ENCODE measurements at places on chromosomes 11 and 22.

DNA sequence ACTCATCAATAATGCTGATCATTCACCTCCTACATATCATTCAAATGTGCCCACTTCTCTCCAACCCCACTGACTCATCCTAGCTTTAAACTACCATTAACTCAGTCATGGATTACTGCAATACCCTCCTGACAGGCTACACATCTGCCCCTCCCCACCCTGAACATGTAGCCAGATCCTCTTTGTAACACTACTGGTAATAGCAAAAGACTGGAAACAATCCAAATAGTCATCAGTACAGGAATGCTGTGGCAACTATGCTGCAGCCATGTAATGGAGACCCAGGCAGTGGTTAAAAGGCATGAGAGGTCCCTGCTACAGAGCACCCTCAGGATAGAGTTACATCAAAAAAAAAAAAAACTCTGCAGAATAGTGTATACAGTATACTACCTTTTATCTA, 16.6 kb downstream of the SLC43A3 start:
- no peak for DNase-seq

DNA sequence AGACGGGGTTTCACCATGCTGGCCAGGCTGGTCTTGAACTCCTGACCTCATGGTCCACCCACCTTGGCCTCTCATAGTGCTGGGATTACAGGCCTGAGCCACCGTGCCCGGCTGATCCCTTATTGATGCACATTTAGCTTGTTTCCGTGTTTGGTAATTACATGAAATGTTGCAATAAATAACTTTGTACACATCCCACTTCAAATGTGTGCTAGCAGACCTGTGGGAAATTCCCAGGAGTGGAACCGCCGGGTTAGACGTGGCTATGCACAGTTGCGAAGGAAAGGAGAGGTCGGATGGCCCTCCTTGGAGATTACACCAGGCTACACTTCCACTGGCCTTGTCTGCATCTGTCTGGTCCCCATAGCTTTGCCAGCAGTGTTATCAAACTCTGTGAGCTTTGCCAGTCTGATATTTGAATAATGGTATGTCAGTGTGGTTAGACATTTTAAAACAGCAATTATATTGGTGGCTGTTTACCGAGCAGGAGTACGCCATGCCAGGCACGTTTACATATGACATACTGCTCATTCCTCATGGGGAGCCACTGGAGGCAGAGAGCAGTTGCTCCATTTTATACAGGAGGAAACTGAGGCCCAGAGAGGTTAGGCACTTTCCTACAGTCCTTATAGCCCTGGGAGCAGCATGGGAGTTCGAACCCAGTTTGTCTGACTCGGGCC, 27.2 kb upstream of the SYT7 start:
- no peak for DNase-seq

DNA sequence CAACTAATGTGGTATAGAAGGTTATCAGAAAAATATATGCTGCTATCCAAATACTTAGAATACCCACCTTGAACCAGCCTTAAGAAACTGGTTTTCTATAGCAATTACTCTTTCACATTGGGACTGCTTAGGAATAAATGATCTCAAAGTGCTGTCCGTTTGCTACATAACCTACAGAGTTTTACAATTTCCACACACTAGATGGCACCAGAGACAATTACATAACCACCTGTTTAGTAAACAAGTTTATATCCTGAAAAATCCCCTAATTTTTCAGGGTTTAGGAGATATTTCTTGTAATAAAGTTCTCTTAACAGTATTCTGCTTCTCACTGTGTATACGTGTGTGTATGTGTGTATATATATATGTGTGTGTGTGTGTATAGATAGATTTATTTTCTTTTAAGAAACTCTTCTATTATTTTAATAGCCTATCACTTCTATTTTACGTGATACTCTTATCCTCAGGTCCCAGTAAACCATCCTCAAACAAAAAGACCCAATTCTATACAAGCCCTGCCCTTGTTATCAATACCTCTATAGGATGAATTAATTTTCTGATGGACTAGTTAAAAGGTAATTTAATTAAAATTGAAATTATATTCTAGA, 6.7 kb upstream of the OR5I1 start:
- DNase-seq = peak; percentile 1

- no peak for DNase-seq
These were observed 1.7 kb downstream of the TTLL8 start for GRCh38 chr22:50056214-50056972.

DNA sequence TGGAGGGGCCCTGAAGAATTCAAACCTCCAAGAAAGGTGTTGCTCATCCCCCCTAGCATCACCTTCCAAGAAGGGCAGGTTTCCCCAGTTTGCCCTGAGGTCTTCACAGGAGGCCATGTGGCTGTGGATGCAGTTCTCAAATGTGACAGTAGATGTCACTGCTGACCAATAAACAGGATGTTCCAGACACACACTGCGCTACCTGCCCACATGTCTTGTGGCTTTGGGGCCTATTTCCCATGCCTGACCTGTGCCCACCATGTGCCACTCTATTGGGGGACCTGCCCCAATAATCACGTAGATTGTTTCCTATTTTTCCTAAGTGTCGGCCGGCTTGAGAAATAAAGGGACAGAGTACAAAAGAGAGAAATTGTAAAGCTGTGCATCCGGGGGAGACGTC, 4.5 kb downstream of the GSTT2 start:
- DNase-seq = peak; percentile 6

GRCh38 chr11:48063424-48063978, 83.1 kb downstream of the PTPRJ start:
- no peak for DNase-seq

GRCh38 chr11:59560290-59560701, 49.0 kb downstream of the OR4D9 start:
- DNase-seq = peak; percentile 70

GRCh38 chr11:76140912-76141574, 65.3 kb downstream of the WNT11 start:
- DNase-seq = no peak

DNA sequence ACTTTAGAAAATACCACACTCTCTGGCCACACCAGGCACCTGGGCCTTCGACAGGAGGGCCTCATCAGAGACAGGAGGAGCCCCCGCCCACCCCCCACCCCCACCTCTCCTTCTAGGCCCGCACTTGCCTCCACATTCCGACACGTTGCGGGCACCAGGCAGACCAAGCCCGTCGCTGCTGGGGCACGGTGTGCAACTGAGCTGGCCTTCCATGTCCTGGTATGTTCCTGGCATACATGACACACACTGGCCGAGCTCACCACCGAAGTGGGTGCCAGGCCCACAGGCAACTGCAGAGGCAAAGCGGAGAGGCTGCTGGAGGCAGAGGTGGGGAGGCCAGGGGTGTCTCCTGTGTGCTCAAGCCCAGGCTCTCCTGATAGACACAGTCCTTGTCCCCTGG, 27.0 kb upstream of the TTLL12 start:
- no peak for DNase-seq

- no peak for DNase-seq
These were observed 17.1 kb downstream of the TUBGCP6 start for GRCh38 chr22:50227579-50228215.

DNA sequence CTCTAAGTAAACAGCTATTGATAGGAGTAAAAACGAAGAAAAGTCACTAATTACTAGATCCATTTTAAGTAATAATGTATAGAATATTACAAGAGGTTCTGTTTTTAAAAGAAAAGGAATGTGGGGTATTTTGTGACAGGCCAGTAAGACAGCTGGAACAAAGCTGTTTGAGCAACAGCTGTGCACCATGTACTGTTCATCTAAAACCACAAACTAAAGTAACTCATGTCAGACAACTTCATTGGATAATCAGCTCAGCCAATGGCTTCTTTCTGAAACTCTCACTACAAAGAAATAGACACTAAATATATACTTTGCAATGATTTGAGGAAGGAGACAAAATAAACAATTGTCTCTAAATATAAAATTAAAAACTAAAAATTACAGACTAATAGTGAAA, 16.1 kb downstream of the RRAS2 start:
- no peak for DNase-seq

- DNase-seq = no peak
These were observed 9.1 kb downstream of the MMP10 start for GRCh38 chr11:102771351-102771750.

- no peak for DNase-seq
These were observed 75.1 kb downstream of the RAB38 start for GRCh38 chr11:88100151-88100550.

DNA sequence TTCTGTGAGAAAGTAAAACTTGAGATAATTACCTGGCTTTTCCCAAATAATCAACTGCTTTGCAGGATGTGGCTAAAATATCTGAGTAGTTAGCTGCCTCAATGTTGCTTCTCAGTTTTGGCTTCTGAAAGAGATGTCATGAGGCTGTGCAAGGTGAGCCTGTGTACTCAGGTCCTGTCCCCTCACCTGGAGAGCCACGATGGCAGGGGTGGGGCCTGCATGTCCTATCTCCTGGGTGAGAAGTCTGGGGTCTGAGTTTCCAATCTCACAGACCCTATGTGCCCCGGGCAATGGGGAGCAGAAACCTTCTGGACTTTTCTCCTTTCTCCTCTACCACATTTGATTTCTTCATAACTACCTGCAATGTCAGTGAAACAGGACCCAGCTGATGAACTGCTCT, 338.6 kb upstream of the B3GAT1 start:
- DNase-seq = no peak

DNA sequence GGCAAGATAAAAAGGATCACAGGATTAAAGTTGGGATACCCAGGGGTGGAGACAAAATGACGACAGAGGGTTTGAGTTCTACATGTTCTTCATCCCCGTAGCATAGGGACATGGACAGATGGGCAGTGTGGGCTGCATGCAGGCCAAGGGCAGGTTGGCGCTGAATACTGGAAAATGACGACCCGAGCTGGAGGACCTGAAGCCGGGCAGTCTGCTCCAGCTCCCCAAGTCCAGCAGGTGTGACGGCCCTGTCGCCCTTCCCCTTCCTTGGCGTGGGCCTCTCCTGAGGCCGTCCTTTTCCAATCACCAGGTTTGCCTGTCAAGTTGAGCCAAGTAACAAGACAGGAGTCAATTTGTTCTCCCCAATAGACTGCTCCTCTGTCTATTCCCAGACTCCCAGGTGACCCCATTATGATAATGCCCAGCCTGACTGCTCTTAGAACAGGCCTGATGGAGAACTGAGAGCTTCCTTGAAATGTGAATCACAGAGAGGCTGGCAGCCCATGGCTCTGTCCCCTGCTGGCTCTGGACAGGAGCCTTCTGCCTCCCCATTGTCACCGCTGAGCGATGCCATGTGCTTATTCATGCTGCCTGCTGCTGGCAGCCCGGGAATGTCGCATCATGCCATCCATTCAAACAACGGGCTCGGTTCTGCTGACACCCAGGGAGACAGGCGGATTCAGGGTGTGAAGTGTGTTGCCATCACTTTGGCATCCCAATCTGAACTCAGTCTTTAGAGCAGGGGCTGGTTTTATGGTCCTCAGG, 392.1 kb downstream of the NTM start:
- DNase-seq = no peak

- no peak for DNase-seq
These were observed 27.8 kb upstream of the GGTLC2 start for GRCh38 chr22:22616636-22617035.

DNA sequence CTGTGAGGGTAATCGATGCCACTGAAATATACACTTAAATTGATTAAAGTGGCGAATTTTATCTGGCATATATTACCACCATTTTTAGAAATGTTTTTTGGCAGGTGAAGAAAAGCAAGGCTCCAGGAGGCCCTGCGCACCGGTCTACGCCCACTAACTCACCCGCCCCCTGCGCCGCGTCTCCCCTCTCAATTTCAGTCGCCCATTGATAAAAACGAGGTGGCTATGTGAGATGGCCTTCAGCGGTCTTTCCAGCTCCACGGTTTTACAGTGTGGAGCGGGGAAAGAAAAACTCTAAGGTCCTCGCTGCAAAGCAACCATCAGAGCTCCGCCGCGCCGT, 602 bp upstream of the AQP11 start:
- no peak for DNase-seq

DNA sequence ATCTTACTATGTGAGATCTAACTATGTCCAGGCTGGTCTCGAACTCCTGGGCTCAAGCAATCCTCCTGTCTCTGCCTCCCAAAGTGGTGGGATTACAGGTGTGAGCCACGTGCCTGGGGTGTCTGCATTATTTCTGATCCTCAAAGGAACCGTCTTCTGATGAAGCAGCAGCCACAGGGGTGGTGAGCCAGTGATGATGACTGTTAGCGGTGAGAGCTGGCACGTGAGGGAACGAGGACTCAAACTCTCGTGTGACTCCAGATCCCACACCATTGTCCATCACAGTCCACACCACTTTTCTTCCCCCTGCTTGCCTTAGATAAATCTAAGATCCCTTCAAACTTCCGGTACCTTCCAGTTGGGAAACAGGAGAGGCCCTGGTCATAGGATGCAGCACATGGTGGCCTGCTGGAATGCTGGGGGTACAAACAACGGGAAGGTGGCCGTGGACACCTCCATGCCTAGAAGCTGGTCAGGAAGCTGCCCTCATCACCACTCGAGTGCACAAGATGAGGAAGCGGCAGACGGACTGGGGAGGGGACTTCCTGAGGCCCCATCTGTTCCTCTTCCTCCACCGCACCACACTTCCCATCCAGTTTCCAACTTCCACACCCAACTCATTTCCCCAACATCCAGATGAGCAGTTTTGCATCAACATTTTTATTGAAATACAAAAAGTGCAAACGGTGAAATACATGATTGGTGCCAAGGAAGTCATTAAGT, 23.8 kb downstream of the ARHGAP1 start:
- DNase-seq = peak; percentile 86

DNA sequence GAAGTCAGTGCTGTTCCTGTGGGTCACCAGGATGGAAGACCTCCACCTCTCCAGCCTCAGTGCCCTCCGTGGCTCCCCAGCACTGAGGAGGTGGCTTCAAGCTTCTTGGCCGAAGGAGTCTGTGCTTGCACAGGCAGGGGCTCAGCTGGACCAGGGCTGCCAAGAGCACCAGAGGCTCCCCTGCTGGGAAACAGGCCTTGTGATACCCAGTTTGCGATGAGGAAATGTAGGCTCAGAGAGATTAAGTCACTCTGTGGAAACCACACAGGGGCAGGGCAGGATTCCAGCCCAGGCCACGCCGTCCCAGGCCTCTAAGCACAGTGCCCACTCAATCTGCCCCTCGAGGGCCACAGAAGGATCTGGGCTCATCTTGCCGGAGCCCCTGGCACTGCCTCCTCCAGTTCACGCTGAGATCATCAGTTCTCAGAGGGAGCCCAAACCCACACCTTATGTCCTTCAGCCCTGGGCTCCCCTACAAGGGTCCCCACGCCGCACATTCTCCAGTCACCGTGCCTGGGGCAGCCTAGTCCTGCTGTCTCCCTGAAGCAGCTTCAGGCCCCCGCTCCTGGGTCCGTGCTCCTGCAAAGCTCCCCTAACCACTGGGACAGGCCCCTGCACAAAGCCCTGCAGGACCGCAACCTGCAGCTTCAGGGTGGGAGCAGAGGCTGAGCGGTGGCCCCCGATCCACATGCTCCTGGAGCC, 21.6 kb downstream of the ANO1 start:
- DNase-seq = no peak

- no peak for DNase-seq
These were observed 90.9 kb upstream of the LINC01488 start for GRCh38 chr11:69390561-69390960.

GRCh38 chr11:125945011-125945796, 640 bp upstream of the VSIG10L2 start:
- DNase-seq = no peak

GRCh38 chr11:22006901-22007300, 186.0 kb upstream of the ANO5 start:
- no peak for DNase-seq
